ENCODE measurements at places on chromosomes 2 and 18. TPM values are rescaled to one million over a fixed set of nuclear protein-coding genes. Genes with fewer than 3 reads are reported as not detected.

Gene NCKAP5
- 1.3 TPM for total RNA-seq

Gene ZNF532
- 21.2 TPM for total RNA-seq

Gene LOXHD1
- total RNA-seq: 0.15 TPM

Gene ALPI
- not detected for total RNA-seq

Gene IKZF2
- total RNA-seq: 8.6 TPM

Gene SH3BP4
- 77.8 TPM for total RNA-seq

Gene ATOH8
- 2.6 TPM for total RNA-seq

Gene UGT1A4
- not detected for total RNA-seq

Gene CHST9
- 5.4 TPM for total RNA-seq

Gene TEX44
- not detected for total RNA-seq

DNA sequence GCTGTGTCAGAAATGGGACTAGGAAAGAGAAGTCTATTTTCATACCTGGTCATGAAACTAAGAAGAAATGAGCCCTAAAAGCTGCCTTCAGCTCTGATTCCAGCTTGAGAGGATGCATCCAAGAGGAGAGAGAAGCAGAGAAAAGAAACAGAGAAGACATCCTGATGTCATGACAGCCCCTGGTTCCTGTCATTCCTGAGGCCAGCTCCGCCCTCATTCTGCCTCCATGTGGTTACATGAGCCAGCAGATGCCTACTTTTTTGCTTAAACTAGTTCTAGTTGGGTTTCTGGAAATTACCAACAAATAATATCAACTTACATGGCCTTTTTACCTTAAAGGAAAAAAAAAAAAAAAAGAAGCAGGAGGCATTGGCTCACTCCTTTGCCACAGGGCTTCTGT is 14.1 kb upstream of the ACKR3 start:
- DNase-seq: no peak

DNA sequence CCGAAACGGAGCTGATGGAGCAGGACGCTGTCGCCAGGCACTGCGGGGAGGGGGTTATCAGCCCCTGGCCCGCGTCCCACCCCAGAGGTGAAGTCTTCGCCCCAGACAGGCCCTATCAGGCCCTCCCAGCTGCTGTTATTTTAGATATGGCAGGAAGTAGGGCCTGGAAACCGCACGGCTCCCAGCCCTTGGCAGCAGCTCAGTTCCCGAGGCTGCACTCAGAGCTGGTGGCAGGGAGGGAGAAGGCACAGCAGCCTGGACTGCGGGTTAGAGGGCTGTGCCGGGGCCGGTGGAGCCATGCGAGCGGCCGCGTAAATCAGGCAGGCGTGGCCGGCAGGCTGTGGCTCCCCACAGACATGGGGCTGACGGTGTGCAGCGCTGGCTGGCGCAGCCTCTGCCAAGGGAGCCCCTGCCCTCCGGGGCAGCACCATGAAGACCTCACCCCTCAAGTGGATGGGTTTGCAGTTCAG is 111.4 kb downstream of the NFATC1 start:
- peak; percentile 32 for DNase-seq

DNA sequence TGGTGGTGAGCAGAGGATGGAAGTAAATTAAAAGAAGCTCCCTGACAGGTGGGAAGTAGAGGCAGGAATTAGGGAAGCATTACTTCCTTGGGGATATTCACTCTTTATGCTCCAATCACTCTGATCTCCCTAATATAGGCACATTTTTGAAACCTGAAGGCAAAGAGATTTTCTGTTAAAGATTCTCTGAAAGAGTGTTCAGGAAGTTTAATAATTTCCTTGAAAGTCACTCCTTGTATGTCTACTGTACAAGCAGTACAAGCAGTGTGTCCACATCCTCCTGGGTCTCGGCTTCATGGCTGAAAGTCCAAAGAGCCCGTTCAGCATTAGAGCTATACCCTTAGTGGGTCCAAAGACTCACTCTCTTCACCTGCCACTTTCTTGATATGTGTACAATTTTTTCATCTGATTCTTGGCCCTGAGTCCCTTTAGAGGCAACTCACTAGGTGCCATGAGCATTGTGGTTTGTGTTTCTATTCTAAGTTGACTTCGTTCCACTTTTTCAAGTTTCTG is 60.2 kb downstream of the AAK1 start:
- no peak for DNase-seq

DNA sequence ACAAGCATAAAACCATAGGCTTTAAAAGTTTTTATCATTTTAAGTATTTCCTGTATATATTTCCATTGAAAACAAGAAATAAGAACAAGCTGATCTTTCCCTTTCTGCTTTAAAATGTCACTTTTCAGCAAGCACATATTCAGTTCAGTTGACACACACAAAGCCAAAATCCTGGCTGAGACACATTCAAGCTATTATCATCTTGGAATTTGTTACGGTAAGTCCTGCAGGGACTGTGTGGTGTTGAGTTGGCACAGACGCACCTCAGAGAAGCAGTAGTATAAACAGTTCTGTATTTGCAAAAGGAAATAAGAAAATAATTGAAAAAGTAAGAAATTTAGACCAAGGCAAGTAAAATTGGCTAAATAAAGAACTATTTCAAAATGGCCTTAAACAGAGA is 10.4 kb upstream of the DAW1 start:
- no peak for DNase-seq

- DNase-seq: no peak
These were observed 58.0 kb upstream of the LGALSL start for GRCh38 chr2:64396001-64396400.

DNA sequence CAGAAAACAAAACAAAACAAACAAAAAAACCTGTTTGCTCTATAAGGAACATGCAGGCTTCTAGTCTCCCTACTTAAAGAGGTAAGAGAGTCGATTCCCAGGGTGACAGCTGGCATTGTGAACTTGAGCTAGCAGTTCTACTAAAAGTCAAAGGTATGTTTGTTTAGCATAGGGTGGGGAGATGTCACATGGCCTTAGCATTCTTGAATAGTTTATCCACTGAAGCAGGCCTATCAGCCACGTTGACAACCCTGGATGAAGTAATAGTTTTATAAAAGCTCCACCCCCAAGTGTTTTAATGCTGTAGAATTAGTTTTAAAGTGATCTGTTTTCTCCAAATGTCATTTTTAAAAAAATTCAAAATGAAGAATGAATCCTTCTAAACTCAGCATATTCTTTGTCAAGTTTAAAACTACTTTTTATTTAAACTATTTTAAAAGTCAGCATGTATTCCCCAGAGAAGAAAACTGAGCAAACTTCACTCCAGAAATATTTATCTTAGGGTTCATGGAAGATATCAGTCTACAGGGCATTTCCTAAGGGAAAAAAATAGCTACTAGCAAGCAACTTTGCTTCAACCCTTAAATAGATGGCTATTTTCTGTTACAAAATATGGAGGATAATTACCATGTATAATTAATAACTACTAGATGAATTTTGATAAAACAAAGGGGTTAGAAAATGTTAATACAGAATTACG is 1.7 kb downstream of the MYOM1 start:
- DNase-seq: no peak

GRCh38 chr2:237315170-237315828 is 98.7 kb downstream of the COL6A3 start:
- DNase-seq: peak; percentile 41

- DNase-seq: no peak
These were observed 45.4 kb upstream of the KIF5C start for GRCh38 chr2:148829618-148830017.

DNA sequence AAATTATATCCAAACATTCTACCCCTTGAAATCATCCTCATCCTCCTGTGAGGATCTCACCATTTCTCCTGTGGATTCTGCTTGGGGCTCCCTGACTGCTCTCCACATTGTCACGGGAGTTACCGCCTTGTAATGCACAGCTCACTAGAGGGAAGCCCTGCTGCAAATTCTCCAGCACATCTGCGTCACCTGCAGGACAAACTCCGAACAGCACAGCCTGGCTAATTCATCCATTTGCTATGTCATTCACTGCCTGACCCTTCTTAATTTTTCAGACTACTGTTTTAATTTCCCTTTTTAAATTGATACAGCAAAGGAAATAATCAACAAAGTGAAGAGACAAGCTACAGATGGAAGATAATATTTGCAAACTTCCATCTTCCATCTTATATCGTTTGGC is 627.4 kb downstream of the FBXO15 start:
- no peak for DNase-seq

- DNase-seq: no peak
These were observed 86.0 kb downstream of the FMNL2 start for GRCh38 chr2:152420936-152421335.

GRCh38 chr2:160356485-160356884 is 137.1 kb downstream of the RBMS1 start:
- no peak for DNase-seq

- peak; percentile 81 for DNase-seq
These were observed 39.2 kb downstream of the ODC1 start for GRCh38 chr2:10408649-10409579.

DNA sequence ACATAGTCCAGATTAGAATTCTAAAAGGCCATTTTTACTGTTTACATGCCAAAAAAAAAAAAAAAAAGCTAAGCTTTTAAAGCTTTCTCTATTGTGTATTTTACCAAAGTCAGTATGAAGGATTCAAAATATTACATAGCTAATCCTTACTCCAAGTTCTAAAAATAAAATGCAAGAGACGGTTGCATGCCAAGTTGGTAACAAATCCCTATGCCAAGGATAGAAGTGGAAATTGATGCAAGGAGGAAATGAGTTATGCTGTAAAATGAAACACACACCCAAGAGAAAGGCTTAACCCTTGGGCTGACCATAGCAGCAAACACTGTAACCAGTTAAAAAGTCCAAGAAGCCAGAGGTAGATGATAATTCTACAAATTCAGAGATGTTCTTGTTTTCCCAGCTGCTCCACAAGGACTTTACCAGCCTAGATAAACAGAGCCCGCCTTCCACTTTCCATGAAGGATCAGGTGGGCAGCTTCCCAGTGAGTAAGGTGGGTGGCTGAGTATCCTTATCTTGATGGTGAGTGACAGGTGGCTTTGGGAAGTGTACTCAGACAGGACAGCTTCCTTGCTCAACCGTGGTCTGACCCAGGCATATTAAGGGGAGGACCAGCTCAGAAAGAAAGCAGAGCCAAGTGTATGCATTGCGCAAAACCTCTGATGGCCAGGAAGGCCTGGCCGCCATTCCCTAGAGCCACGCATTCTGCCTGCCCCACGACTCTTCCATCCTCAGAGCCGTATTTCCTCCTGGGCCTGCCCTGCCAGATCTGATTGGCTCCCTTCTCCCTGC is 34.4 kb downstream of the ATP8B1 start:
- DNase-seq: no peak

DNA sequence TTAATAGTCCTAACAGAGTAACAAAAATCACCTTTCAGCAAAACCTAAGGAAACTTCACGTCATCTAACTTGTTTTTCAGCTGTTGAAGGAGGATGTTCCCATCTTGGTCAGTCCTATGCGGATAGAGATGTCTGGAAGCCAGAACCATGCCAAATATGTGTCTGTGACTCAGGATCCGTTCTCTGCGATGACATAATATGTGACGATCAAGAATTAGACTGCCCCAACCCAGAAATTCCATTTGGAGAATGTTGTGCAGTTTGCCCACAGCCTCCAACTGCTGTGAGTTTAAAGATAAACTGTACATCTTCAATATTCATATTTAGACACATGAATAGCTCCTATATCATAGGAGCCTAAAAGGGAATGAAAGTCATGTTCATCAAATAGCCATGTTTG is 10.5 kb downstream of the COL3A1 start:
- DNase-seq: no peak

- no peak for DNase-seq
These were observed 278.9 kb downstream of the PIK3C3 start for GRCh38 chr18:42233908-42234307.

GRCh38 chr2:187693923-187694322 is 139.7 kb upstream of the TFPI start:
- no peak for DNase-seq

DNA sequence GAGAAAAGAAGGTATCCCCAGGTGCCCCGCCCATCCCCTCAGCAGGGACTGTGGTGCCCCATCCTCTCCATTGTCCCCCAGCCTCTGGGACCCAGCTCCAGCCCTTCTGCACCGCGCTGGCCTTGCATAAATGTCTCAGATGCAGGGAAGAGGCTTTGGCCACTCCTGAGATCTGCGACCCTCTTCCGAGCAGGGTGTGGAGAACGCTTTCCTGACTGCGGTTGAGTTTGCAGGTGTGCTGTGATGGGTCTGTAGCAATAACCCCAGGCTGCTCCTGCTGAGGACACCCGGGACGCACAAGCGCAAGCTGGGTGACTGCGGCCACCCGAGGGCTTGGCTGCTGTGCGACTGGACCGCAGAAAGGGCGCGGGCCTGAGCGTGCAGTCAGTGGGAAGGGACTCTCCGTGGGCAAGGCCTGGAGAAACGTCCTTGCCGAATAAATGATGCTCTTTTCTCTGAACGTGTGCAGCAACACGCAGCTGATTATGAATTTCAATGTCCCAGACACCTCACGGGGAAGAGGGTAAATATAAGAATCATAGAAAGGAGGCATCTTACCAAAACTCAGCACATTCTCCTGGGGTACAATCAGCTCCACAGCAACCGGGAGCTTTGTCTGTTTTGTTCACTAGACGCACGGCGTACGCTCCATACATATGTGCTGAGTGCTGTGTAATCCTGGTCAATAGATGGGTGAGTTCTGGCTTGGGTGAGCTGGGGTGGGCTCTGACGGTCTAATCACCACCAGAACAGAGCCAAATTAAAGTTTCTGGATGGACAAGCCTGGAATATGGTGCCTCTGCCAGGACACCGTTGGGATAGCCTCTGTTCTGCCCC is 67.5 kb upstream of the ZNF516 start:
- DNase-seq: no peak

DNA sequence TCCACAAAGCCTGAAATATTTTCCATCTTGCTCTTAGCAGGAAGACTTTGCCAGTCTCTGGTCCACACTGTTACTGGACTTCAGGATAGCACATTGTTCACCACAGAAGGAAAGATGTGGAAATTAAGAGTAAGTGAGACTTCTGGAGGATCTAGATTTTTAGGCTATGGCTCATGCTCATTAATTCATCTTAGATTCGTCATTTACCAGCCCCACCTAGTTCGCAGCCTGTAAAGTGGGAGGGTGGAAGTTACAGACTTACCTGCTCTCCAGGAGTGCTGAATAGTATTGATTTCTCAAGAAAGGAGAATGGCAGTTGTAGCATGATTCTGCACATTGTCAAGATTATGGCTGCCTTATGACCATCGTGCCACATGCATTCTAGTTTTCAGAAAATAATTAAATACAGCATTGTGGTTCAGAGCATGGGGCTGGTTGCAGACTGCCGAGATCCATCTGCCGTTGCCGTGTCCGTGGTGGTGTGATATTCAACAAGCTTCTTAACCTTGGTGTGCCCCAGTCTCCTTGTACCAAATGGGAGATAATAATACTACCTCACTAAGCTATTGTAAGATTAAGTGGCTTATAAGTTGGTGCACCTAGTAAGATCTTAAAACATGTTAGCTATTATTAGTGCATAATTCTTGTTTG is 56.8 kb downstream of the RNF144A start:
- DNase-seq: no peak

GRCh38 chr2:201933792-201934237 is 99.8 kb upstream of the FZD7 start:
- DNase-seq: no peak

All from pancreas (tissue), 10 donors.